ENCODE measurements at places on chromosomes 2 and 18. TPM values are rescaled to one million over a fixed set of nuclear protein-coding genes. Genes with fewer than 3 reads are reported as not detected.

Gene LTBP1
- 80.2 TPM for total RNA-seq

GRCh38 chr18:27861539-27861938 is 315.4 kb downstream of the CDH2 start:
- H3K4me1 ChIP-seq, result peaks cover 17% of the 10 kb centered on the region
- no peak overlapping the region for H3K4me3 ChIP-seq
- H3K27me3 ChIP-seq, result no peaks in the 10 kb centered on the region
- DNase-seq, result no peak
- no peaks in the 10 kb centered on the region for H3K36me3 ChIP-seq

- no peak overlapping the region for H3K27ac ChIP-seq
- H3K27me3 ChIP-seq, result no peaks in the 10 kb centered on the region
- H3K4me1 ChIP-seq, result peaks cover 10% of the 10 kb centered on the region
- DNase-seq, result no peak
- H3K36me3 ChIP-seq, result no peaks in the 10 kb centered on the region
- H3K4me3 ChIP-seq, result no peak overlapping the region
Measured at GRCh38 chr2:195572895-195573683, 83.9 kb upstream of the SLC39A10 start.

- no peak overlapping the region for H3K4me3 ChIP-seq
- peaks cover 29% of the 10 kb centered on the region for H3K36me3 ChIP-seq
- H3K27me3 ChIP-seq, result no peaks in the 10 kb centered on the region
- H3K4me1 ChIP-seq, result peaks cover 8% of the 10 kb centered on the region
Measured at GRCh38 chr2:46097714-46098480, 199.3 kb upstream of the EPAS1 start.

DNA sequence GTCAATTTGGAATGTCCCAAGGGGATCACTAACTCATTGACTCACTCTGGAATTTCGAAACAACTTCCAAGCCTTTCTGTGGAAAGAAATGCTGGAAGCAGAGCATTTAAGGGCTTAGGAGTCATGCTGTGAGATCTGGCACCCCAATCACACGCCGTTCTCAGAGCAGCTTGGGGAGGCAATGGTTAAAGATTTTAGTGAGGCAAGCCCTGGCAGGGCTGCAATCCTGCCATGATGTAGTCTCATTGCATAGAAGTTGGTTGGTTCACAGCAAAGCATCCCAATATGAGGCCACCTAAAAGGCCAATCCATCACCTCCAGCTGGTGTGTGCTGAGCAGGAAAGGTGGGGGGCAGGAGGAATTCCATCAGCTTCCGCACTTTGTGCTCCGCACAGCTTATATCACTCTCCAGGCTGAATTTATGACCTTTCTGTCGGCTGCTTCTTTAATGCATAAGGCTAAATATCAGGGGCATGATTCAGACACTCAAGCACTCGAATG is 1043.9 kb upstream of the POU3F3 start:
- DNase-seq, result no peak
- no peak overlapping the region for H3K4me3 ChIP-seq
- no peak overlapping the region for H3K27ac ChIP-seq
- H3K4me1 ChIP-seq, result no peaks in the 10 kb centered on the region
- peaks cover 3% of the 10 kb centered on the region for H3K27me3 ChIP-seq

- H3K36me3 ChIP-seq, result no peaks in the 10 kb centered on the region
- no peak for DNase-seq
- H3K4me1 ChIP-seq, result peaks cover 15% of the 10 kb centered on the region
- H3K27me3 ChIP-seq, result peaks cover 1% of the 10 kb centered on the region
- H3K27ac ChIP-seq, result no peak overlapping the region
Measured at GRCh38 chr2:119384971-119385370, 18.2 kb downstream of the DBI start.

DNA sequence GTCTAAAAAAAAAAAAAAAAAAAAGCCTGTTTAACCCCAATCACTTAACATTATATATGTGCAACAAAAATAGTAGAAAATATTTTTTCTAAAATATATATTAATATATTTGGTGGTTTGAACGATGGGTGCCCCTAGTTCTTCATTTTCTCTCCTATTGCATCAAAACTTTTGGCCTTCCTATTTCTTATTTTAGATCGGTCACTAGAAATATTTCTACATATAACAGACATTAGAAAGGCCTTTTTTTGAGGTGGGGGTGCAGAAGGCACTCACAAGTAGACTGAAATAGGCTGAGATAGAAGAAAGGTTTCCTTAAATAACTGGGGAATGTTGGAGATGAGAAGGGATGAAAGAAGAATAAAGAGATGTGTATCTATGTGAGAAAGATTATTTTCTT is 49.3 kb upstream of the AP1S3 start:
- no peak overlapping the region for H3K4me3 ChIP-seq
- H3K4me1 ChIP-seq, result peaks cover 5% of the 10 kb centered on the region
- DNase-seq, result no peak
- no peaks in the 10 kb centered on the region for H3K27me3 ChIP-seq

Data from mesothelial cell of epicardium (in vitro differentiated cells).